ENCODE measurements at places on chromosomes 2 and 18.

DNA sequence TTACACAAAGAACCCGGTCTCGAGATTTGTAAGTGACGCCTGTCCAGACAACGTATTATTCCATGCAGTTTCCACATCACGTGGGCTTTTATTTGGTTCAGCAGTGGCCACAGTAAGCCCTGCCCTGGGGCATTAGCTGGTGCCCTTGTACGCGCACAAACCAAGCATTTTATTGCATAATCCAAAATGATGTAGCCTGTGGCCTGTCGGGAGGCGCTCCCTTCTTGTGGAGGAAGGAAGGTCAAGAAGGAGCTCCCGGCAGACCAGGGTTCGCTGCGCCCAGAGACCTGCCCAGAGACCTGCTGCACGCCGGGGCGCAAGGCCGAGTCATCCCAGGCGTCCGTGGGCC is 179.6 kb upstream of the ALKAL2 start:
- DNase-seq, result peak; percentile 6

DNA sequence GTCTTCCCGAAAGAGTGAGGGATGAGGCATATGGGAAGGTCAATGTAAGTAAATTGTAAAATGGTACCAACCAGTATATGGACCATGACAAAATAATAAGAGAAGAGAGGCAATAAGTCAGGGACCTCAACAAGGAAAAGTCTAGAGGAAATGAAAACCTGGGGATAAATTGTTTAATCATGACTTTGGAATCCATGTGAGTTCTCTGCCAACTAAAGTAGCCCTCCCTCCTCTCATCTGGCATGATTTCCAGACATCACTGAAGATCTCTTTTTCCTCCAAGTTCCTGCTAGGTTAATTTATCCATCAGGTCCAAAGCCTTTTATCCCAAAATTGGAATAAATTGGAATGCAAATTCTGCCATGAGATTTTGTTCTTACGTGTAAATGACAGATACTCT is 417.9 kb downstream of the NRXN1 start:
- DNase-seq, result peak; percentile 25

DNA sequence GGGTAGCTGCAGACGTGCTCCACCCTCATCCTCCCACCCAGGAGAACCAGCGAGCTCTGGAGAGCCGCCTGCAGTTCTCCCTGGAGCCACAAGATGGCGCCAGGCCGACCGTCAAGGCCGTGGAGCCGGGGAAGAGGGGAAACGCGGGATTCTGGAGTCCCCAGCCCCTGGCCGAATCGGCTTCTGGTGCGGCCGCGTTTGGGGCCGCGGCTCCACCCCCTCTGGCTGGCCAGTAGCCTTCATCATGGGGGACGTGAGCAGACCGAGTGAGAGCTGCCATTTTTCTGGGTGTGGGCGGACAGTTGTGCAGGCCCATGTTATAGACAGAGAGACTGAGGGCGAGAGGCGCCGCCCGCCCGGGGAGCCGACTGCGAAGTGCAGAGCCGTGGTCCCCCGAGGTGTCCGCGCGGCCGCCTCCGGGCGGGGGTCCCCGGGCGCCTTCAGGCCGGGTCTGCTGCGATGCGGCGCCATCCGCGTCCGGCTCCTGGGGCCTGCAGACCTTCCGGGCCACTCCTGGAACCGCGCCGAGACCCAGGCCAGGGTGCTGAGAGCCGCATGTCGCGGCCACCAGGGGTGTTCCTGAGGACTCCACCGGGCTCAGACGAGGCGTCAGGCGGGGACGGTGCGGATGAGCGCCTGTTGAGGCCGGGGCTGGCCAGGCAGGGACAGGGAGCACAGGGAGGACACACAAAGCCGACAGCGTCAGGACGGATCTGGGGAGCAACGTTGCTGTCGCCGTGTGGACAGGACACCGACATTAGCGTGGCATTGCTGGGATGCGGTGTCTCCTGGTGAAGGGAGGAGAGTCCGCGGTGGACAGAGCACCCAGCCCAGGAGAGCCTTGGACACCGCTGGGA is 418.2 kb upstream of the HS6ST1 start:
- peak; percentile 66 for DNase-seq

GRCh38 chr2:128374711-128375413 is 56.2 kb upstream of the HS6ST1 start:
- DNase-seq, result no peak

GRCh38 chr2:238097988-238098871 is 1.9 kb upstream of the ESPNL start:
- peak; percentile 92 for DNase-seq

- DNase-seq, result no peak
Observed at GRCh38 chr2:145638675-145639074, 1118.8 kb upstream of the ZEB2 start.

GRCh38 chr2:78251708-78252107 is 729.5 kb upstream of the LRRTM4 start:
- DNase-seq, result no peak

GRCh38 chr2:229703909-229704630 is 10.3 kb downstream of the DNER start:
- DNase-seq, result no peak

DNA sequence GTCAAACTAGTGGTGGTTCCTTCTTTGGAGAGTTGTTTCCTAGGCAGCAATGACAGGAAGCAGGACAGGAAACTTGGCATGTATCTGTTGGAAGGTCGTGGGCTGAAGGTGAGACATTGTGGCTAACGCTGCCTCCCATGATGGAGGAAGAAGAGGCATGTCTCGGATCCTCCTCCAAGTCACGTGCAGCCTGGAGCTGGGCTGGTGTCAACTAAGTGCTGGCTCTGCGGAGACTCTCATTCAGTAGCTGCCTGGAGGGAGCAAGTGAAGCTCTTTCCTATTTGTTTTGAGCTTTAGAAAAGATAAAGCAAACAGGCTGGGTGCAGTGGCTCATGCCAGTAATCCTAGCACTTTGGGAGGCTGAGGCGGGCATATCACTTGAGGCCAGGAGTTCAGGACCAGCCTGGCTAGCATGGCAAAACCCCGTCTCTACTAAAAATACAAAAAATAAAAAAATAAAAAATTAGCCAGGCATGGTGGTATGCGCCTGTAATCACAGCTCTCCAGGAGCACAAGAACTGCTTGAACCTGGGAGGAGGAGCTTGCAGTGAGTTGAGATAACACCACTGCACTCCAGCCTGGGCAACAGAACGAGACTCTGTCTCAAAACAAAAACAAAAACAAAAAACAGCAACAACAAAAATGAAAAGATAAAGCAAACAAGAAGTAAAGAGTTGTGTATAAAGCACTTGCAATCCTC is 28.2 kb upstream of the INO80C start:
- no peak for DNase-seq

GRCh38 chr2:29394311-29394980 is 279.2 kb downstream of the CLIP4 start:
- DNase-seq, result no peak

GRCh38 chr2:66573821-66574233 is 138.9 kb downstream of the MEIS1 start:
- no peak for DNase-seq

DNA sequence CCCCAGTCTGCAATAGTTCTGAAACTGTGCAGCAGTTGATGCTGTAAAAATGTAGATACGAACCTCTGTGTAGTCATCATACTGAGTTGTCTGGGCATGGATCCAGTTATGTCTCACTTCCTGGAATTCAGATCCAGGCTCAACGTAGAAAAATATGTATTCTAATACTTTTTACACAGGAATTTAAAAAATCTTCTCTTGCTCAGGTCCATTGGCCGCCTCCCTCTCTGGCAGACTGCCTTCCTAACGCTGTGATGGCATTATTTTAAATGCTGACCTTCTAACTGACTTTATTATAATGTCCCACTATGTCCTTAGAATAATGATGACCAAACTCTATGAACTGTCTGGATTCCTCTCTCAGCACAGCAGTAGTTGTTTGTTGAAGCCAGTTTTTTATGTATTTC is 119.6 kb downstream of the FEZ2 start:
- DNase-seq, result peak; percentile 91

DNA sequence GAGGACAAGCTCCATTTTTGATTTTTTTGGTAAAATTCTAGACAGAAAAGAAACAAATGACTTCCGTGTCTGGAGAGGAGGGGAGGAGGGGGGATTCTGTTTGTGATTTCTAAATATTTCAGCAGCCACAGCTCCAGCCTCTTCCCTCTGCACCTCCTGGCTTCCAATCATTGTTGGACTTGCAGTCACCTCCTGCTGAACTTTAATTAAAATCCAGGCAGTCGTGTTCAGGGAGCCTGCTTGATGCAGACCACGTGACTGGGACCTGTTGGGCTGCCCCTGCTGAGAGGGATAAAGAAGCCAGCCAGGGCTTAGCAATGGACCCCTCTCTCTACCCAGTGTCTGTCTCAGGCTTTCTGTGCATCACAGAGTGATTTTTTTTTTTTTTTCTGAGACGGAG is 115.1 kb downstream of the SH3BP4 start:
- no peak for DNase-seq

DNA sequence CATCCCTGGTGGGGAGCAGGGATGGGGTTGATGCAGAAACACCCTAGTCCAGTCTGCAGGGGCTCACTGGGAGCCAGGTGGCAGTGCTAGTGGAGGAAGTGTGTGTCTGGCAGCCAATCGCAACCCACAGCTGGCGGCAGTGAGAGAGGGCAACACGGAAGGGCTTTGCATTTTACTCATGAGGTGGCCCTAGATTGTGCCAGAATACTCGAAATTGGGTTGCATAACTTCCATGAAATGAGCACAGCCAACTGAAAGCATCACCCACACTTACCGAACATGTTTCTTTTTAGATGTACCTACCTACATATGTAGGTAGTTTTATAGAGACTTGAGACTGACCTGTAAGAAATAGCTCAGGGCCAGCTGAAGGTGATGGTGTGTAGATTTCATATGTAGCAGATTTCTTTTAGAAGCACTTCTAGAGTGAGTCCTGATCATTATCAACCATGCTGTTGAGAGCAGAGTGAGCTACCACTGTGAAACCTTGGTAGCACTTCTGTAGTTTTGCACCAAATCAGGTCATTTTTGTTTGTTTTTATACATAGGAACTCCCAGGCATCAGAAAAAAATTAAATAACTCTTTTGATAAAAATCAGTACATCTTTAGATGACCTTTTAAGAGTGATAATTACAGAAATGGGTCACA is 13.0 kb downstream of the IL18R1 start:
- no peak for DNase-seq

- no peak for DNase-seq
Observed at GRCh38 chr2:16058256-16058655, 117.9 kb downstream of the MYCN start.

GRCh38 chr2:60407398-60407797 is 146.1 kb downstream of the BCL11A start:
- no peak for DNase-seq

GRCh38 chr2:29293830-29294438 is 178.7 kb downstream of the CLIP4 start:
- peak; percentile 57 for DNase-seq

GRCh38 chr2:195613922-195614321 is 43.1 kb upstream of the SLC39A10 start:
- DNase-seq, result peak; percentile 33

- no peak for DNase-seq
Observed at GRCh38 chr2:46535360-46535759, 56.0 kb downstream of the TMEM247 start.

DNA sequence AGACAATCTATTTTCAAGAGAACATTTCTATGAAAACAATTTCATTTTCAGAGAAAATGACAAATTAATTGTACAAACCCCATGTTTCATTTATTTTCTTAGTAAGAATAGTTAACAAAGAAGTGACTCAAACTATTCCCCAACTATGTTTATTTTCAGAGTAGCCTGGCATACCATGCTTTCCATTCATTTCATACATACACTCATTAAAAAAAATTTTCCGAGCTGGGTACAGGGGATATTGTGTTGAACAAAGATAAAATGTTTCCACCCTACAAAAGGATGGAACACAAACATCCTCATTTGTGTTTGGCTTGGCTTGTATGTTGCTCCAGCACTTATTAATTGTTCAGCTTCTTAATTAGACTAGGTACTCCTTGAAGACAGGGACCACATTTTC is 331.4 kb downstream of the EXOC6B start:
- DNase-seq, result no peak

- DNase-seq, result peak; percentile 8
Observed at GRCh38 chr2:101253703-101254450, 1.2 kb downstream of the CNOT11 start.

- DNase-seq, result no peak
Observed at GRCh38 chr2:165674780-165675179, 119.3 kb downstream of the GALNT3 start.

- no peak for DNase-seq
Observed at GRCh38 chr2:213243189-213244044, 40.8 kb upstream of the SPAG16 start.

DNA sequence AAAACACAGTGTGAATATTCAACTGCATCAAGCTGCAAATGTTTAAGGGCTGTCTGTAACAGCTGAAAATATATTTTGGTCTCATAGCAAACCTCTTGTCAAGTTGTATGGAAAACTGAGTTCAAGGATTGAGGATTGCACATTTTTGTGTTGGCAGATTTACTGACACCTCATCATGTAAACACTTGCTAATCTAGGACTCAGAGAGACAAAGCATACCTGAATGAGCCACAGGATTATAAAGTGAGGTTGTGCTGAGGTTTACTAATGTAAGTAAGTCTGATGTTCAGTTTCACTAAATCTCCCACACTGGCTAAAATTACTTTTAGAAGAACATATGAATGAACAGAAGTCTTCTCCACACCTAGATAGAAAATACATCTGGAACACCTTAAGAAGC is 1993.1 kb upstream of the CELF4 start:
- DNase-seq, result no peak

DNA sequence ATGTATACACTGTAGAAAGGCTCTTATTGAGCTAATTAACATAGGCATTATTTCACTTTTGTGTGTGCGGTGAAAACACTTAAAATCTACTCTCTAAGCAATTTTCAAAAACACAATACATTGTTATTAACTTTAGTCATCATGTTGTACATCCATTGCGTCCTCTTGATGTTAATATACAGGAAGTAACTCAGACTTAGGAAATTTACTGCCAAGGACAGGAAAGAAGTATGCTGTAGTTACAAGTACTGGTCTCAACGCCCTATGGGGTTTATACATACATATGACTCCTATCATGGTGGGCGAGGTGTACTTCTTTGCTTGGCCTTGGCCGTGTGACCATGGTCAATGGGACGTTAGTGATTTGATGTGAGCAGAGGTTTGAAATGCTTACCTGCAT is 15.5 kb downstream of the SCTR start:
- DNase-seq, result no peak

GRCh38 chr2:3823748-3824147 is 120.4 kb downstream of the DCDC2C start:
- peak; percentile 91 for DNase-seq

DNA sequence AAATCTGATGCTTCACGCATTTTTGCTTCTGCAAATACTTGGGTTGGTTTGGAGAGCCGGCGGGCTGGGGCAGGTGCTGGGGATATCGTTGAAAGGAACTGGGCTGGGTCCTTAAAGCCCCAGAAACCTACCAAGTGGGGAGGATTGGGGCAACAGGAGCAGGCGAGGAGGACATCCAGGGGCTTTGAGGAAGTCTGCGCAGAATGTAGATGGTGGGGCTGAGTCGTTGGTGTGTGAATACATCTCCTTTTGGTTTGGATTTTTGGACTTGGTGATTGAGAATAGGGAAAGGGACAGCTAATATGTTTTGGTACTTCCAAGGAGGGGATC is 1.1 kb downstream of the DCC start:
- DNase-seq, result no peak

- no peak for DNase-seq
Observed at GRCh38 chr18:25349131-25349925, 2.6 kb downstream of the ZNF521 start.

GRCh38 chr2:148999451-148999921 is 39.0 kb upstream of the LYPD6B start:
- DNase-seq, result no peak

- no peak for DNase-seq
Observed at GRCh38 chr2:208671284-208671683, 264.7 kb downstream of the PTH2R start.
